Neuronal stem cell (in vitro differentiated cells): ENCODE measurements at places on chromosomes 3 and 15.

DNA sequence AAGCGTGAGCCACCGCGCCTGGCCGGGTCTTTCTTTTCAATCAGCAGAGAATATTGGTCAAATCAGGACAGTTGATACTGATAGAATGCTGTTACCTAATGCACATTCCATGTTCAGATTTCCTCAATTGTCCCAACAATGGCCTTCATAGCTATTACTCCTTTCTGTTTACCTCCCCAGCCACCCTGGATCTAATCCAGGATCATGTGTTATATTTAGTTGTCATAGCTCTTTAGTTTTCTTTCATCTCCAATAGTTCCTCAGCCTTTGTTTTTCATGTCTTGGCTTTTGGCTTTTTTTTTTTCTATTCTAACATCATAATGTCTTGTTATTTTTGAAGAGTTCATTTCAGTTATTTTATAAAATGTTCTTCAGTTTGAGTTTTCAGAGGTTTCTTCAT, 14.6 kb downstream of the USP3 start:
- no peak for DNase-seq

GRCh38 chr3:54905261-54905888, 22.5 kb downstream of the LRTM1 start:
- no peak for DNase-seq

DNA sequence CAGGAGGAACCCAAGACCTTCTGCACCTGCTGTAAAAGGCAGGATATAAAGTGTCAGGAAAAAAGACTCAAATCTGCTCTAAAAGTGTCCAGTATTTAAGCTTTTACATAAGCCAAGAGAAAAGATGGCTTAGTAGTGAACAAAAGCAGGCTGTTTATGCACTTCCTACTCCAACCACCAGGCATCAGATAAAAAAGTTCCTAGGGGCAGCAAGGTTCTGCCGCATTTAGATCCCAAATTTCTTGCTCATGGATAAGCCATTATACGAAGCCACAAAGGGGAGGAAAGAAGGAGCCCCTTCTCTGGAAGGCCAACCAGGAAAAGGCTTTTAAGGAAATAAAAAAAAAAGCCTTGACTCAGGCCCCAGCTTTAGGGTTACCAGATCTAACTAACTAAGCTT, 10.6 kb upstream of the SLC9C1 start:
- DNase-seq, result no peak

DNA sequence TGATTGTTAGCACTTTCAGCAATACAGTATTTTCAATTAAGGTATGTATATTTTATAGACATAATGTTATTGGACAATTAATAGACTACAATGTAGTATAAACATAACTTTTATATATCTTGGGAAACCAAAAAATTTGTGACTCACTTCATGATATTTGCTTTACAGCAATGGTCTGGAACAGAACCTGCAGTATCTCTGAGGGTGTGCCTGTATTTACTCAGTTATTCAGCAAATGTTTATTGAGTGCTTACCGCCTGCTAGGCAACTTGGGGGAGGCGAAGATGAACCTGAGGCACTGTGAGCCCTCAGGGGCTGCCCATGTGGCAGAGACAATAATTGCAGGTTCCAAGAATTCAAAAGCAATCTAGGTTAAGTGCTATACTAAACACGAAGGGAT, 144.8 kb downstream of the GABRB3 start:
- DNase-seq, result no peak

- no peak for DNase-seq
Observed at GRCh38 chr3:39184081-39184967, 8.1 kb downstream of the XIRP1 start.

- DNase-seq, result no peak
Observed at GRCh38 chr15:52103217-52104207, 9.1 kb downstream of the BCL2L10 start.

DNA sequence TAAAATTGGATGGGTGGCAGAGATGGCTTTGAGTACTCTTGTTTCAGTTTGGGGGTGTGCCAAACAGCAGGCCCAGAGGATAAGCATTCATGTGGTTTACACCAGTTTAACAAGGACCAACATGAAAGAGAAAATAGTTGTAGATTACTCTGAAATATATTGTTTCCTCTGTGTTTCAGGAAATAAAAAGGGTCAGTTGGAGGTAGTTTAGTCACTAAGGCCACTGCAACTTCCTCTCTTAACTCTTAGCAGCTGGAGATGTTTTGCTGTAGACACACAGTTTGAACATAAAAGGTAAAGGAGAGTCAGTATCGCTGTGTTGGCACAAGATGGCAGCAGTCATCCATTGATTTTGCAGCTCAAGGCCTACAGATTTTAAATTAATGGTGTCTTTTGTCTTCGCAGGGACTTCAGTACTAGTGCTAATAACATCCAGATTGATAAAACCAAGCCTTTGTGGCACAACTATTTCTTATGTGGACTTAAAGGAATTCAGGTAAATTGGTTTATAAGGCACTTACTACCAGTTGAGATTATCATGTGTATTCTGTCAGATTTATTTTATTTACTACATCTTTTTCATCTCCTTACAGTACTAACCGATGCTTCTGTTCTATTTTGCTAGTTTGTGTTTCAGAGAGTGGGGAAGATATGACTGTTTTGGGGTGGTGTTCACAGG, 65.5 kb downstream of the GALK2 start:
- peak; percentile 57 for DNase-seq

- DNase-seq, result no peak
Observed at GRCh38 chr3:114104414-114104813, 47.9 kb downstream of the QTRT2 start.

DNA sequence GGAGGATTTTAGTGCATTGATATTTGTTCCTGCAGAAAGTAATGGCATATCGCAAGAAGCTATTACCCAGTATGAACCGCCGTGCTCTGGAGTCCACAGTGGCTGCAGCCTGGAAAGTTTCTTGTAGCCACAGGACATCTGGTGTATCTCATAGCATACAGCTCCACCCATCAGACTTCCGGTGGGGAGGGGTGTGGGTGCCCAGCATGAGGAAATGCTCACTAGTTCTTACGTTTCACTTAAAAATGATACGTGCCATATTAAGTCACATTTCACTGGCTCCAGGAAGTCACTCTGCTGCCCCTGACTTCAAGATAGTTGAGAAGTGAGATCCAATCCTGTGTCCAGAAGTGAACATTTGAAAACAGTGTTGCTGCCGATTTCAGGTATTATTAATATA, 990.4 kb downstream of the GBE1 start:
- DNase-seq, result no peak

GRCh38 chr3:50714946-50715345, 40.2 kb downstream of the DOCK3 start:
- DNase-seq, result no peak

DNA sequence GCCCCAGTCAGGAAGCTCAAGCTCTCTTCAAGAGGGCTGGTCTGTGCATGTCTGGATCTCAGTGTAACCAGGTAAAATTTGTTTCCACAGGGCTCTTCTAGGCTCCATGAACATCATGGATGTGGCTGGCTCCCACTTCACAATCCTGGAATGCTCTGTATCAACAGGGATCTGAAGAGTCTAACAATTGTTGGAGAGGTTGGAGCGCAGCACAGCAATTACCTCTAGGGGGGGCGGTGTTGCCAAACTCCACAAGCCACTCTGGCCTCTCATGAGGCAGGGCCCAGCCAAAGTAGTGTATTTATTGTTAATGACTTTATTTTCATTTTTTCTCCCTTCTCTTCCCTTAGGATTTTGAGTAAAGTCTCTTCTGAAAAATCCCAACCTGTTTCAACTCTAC, 6.1 kb upstream of the EIF2B5 start:
- DNase-seq, result peak; percentile 31

GRCh38 chr3:61648481-61648880, 87.1 kb downstream of the PTPRG start:
- no peak for DNase-seq

GRCh38 chr15:89888214-89888804, 5.5 kb downstream of the AP3S2 start:
- DNase-seq, result no peak

DNA sequence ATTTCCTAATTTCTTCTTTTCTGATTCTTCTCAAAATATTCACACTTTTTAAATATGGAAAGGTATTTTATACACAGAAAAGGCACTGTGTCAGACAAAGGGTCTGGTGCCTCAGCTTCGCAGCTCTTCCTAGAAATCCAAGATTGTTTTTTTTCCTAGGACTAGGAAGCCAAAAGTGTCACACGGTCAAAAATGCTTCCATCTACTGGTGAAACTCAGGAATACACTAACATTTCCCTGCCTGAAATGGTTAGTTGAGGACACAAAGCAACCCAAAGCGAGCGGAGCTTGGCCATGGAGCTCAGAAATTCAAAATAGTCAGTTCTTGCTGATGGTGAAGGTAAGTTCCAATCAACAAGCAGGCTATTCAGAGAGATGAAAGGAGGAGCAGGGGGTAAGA, 426.5 kb upstream of the RASGRP1 start:
- peak; percentile 23 for DNase-seq

GRCh38 chr3:184593928-184594303, 32.3 kb downstream of the EPHB3 start:
- no peak for DNase-seq

- no peak for DNase-seq
Observed at GRCh38 chr3:58387650-58388546, 45.7 kb downstream of the PDHB start.

DNA sequence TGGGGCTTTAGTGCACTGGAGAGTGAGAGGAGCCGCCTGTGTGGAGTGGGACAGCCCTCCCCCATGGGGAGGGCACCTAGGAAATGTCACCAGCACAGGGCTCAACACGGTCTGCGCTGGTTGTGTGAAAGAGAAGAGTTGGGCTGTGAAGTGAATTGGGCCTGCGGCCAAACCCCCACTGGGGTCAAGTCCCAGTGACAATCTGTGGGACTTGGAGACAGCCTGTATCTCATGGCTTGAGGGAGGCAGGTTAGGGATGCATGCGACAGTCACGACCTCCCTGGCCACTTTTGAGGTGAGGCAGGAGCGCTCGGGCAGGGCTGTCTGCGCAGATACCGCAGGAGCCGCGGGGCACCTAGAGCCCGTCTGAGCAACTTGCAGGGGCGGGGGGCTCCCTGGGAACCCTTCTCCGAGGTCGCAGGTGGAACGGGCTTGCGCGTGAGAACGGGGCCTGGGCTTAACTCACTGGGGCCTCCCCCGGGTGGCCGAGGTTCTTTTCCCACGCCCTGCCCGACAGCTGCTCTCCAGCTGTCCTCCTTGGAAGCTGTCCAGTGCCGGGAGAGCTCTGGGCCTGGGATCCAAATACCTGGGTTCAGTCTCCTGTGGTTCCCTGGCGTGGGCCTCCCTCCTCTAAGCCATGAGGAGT, 77.4 kb downstream of the SNRK start:
- no peak for DNase-seq

DNA sequence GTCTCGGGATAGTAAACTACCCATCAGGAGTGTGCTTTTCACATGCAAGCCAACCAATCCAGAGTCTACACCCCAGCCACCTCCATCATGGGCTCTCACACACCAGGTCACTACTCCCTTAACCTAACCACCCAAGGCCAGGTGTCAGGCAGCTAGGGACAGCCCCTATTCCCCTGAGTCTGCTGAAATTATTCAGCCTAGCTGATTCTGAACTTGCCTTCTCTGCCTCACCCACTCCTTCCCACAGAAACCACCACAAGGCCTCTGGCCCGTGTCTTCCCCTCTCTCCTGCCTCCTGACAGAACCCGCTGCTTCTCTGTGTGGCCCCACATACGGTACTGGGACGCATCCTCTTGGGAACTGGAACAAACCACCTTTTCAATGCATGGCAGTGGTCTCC, 82.1 kb downstream of the PCSK6 start:
- DNase-seq, result no peak

- no peak for DNase-seq
Observed at GRCh38 chr15:60442763-60443162, 36.2 kb downstream of the ICE2 start.

GRCh38 chr15:48553559-48553958, 92.0 kb downstream of the FBN1 start:
- DNase-seq, result no peak

- no peak for DNase-seq
Observed at GRCh38 chr3:112640930-112641801, at the start of gene CCDC80. Gene CCDC80 (minus strand): TSS chr3:112641143. CDS start chr3:112639905, 1,238 bp downstream.

- DNase-seq, result no peak
Observed at GRCh38 chr3:156449710-156450574, 105.0 kb downstream of the SSR3 start.

GRCh38 chr3:72797773-72798543, 50.3 kb downstream of the SHQ1 start:
- DNase-seq, result no peak

DNA sequence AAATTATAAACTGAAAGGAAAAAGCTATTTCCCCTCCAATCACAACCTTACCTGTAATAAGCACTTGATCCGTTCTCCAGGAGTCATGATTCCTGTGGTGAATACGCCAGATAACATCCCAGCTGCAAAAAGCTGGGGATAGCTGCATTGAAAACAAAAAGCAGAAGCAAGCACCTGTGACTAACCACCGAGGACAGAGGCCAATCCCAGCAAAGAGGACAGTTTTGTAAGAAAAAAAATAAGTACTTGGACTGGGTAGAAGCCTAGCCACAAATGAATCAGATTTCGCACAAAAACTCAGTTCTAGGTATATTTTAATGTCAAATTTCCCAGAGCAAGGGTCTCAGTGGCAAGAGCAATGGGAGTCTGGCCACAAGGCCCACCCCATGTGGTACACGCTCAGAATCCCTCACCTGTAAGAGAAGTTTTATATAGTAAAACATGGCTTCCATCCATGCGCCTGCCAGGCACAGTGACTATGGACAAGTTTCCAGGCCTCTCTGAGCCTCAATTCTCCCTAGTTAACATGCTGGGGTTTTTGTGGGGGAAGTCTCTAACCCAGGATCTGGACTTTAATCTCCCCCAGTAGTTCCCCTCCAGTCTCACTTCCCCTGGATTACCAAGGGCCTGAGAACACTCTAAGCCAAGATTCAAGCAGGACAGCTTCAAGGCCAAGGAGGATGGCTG, 19.2 kb downstream of the SLC25A20 start:
- no peak for DNase-seq

DNA sequence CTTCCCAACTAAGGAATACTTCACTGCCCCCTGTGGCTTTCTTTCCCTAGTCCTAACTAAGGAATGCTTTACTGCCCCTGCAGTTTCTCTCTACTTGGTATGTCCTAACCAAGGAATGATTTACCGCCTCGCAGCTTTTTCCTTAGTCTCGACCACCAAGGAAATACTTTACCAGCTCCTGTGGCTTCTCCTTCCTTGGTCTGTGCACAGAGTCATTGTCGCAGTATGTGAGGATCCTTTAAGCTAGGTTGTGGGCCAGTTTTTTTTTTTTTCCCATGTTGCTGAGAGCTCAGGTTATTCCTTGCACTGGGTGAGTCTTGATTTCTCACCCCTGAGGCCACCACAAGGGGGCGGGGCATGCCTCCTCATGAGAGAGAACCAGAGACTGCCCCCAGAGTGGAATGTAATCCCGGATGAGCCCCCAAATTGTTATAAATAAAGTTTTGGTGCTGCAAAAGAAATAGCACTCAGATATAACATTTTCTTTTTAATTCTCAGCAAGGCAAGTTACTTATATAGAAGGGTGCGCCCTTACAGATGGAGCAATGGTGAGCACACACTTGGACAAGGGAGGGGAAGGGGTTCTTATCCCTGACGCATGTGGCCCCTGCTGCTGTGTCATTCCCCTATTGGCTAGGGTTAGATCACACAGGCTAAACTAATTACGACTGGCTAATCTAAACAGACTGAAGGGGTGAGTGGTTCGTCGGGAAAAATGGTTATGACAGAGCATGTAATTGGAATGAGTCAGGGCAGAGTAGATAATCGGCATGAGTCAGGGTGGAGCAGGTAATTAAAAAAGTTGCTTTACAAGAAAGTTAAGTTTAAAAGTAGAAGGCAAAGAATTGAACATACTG, 27.0 kb downstream of the NDUFB4 start:
- no peak for DNase-seq

GRCh38 chr3:51075221-51075775, 309.8 kb upstream of the MANF start:
- no peak for DNase-seq

- no peak for DNase-seq
Observed at GRCh38 chr15:57647791-57648130, 56.1 kb downstream of the MYZAP start.
